ENCODE measurements at places on chromosomes 3 and 15. TPM values are rescaled to one million over a fixed set of nuclear protein-coding genes. Genes with fewer than 3 reads are reported as not detected.

PLA1A gene
- 6.2 TPM for total RNA-seq

ARHGAP31 gene
- 26.9 TPM for total RNA-seq

CHRFAM7A gene
- 5.1 TPM for total RNA-seq

CCDC13 gene
- total RNA-seq = 1.4 TPM

SLC9C1 gene
- 0.29 TPM for total RNA-seq

WDR72 gene
- total RNA-seq = not detected

EBLN2 gene
- 4.0 TPM for total RNA-seq

DNA sequence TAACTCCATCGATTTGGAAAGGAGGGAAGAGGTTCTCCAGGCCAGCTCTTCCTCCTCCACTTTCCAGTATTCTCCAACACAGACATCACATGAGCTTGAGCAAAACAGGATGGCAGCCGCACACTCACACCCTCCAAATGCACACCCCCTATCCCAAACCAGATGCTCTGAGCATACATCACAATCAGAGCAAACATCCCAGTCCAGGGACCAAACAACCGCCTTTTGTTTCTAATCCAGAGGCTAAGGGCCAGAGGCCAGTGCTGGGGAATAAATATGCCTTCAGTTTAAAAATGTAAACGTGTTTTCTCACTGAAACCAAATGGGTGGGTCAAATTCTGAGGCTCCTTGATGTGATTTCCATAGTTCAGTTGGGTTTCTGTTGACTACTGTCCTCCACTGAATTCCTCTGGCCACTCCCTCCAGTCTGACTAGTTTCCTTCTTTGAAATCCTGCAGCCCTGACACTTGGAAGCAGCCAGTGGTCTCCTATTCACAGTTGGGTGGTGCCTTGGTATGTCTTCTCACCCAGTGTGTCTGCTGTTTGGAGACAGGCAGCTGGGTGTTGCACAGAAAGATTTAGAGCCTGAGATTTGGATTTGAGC lies 19.2 kb upstream of the MFGE8 start:
- no peak for DNase-seq

DNA sequence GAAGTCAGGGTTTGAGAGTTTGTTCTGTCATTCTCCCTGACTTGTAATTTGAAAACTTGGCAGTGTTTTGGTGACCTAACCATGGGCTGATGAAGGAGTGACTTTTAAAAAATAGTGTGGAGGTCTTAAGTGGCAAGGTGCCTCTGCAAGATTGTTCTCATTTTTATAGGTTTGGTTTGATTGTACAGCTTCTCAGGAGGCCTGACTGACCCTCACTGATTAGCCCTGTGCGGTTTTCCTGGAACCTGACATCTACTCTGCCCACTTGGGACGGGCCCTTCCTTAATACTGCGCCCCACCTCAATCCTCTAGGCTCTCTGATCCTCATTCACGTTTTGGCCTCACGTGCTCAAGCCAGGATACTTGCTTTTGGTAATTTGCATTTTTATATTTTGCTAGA lies 2.8 kb downstream of the UBE2E1 start:
- DNase-seq = no peak

GRCh38 chr3:48468329-48468731 lies 21.8 kb downstream of the ATRIP start:
- DNase-seq = peak; percentile 70

DNA sequence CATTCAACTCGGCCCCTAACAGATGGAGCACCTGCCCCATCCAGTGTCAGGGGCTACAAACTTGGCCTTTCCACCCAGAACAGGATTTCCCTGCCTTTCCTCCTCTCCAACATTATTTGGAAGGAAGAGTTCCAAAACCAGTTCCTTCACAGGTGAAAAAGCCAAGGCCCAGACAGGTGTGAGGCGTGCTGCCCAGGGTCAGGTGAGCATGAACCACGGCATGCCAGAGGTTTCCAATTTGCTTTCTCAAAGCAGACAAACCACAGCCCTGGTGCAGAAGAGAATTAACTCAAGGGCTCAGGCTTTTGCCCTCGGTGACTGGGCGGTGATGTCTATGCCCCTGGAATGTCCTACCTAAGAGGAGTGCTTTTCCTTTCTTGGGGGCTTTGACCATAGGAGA lies 43.2 kb downstream of the LDHAL6B start:
- no peak for DNase-seq

- DNase-seq = peak; percentile 87
Observed at GRCh38 chr3:149512073-149512782, 37.7 kb downstream of the TM4SF4 start.

GRCh38 chr3:18061737-18062656 lies 319.6 kb upstream of the TBC1D5 start:
- no peak for DNase-seq

GRCh38 chr3:136390574-136390973 lies 140.4 kb downstream of the PCCB start:
- DNase-seq = no peak

DNA sequence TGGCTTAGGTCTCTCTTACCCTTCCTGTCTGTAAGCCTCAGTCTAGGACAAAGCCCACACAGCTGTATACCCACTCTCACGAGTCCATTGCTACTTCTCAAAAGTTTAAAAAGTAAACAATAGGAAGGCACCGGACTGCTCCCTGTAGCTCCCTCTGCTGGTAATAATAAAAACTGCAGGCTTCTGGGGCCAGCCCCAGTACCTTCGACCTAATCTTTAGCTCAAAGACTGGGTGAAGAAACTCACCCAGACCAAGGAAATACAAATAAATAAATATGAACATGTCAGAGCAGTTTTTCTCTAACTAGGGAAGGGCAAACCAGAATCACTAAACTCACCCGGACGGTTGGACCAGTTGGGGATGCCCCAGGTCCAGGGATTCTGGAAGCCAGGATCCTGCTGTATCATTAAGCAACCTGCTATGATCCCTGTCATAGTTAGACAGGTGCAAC lies 5.0 kb downstream of the FAM219B start:
- DNase-seq = no peak

GRCh38 chr3:31377045-31377642 lies 155.6 kb upstream of the STT3B start:
- DNase-seq = no peak

DNA sequence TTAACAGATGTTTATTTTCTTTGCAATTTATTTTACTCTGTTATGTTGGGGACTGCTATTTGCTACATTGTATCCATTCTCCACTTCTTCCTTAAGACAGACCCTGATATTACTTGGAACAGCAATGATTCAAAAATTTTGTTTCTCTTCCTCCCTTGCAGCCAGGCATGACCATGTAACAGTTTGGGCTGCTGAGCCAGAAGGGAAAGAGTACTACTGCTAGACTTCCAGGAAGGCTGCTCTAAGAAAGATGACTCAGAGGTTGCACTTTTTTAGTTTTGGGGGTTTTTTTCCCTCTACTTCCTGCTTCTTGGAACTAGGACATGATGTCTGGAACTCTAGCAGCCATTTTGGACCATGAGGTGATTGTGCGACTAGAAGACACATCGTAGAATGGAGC lies 10.3 kb downstream of the PRR20G start:
- no peak for DNase-seq

- peak; percentile 44 for DNase-seq
Observed at GRCh38 chr15:73919706-73920105, 6.6 kb upstream of the LOXL1 start.

GRCh38 chr15:33019354-33019981 lies 175.0 kb downstream of the FMN1 start:
- no peak for DNase-seq
